ENCODE measurements at places on chromosomes 16 and 17.

- peak; percentile 66 for DNase-seq
These were observed 692 bp upstream of the SOCS1 start for GRCh38 chr16:11256661-11257130.

DNA sequence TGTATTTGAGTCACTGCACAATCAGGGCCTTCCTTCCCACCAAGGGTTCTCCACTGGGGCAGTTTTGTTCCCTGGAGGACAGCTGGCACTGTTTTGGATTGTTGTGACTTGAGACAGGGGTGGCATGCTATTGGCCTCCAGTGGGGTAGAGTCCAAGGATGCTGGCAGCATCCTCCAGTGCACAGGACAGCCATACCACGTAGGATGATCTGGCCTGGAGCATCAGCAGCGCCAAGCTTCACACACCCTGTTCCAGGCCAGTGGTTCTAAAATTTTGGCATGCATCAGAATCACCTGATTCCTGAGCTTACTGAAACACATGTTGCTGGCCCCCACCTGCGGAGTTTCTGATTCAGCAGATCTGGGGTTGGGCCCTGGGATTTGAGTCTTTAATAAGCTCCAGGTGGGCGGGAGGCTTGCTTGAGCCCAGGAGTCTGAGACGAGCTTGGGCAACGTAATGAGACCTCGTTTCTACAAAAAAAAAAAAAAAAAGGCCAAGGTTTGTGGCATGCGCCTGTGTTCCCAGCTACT, 83.2 kb downstream of the MGAT5B start:
- DNase-seq = no peak

- peak; percentile 42 for DNase-seq
These were observed 16.3 kb upstream of the BCAR1 start for GRCh38 chr16:75267631-75268264.

DNA sequence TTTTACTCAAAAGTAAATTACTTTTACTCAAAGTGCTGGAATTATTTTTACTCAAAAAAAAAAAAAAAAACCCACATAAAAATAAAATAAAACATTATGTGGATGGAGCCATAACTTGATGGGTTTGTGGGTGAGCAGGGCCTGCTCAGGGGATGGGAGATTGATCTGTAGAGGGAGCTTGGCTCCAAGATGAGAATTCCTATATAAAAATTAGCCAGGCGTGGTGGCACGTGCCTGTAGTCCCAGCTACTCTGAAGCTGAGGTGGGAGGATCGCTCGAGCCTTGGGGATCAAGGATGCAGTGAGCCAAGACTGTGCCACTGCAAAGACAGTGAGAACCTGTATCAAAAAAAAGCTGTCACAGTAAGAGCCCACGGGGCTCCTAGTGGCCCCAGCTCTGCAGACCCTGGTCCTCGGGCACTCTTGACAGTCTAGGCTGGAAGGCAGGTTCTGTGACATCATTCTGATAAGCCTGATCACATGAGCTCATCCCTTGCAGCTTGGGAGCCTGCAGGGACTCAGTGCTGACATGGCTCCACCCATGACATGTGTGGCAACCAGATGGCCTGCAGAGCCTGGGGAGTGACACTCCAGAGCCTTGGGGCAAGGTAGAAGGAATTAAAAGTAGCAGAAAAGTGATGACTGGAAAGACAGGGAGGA, 42.5 kb downstream of the ST3GAL2 start:
- DNase-seq = peak; percentile 57

GRCh38 chr16:52727849-52728248, 180.9 kb upstream of the TOX3 start:
- no peak for DNase-seq

DNA sequence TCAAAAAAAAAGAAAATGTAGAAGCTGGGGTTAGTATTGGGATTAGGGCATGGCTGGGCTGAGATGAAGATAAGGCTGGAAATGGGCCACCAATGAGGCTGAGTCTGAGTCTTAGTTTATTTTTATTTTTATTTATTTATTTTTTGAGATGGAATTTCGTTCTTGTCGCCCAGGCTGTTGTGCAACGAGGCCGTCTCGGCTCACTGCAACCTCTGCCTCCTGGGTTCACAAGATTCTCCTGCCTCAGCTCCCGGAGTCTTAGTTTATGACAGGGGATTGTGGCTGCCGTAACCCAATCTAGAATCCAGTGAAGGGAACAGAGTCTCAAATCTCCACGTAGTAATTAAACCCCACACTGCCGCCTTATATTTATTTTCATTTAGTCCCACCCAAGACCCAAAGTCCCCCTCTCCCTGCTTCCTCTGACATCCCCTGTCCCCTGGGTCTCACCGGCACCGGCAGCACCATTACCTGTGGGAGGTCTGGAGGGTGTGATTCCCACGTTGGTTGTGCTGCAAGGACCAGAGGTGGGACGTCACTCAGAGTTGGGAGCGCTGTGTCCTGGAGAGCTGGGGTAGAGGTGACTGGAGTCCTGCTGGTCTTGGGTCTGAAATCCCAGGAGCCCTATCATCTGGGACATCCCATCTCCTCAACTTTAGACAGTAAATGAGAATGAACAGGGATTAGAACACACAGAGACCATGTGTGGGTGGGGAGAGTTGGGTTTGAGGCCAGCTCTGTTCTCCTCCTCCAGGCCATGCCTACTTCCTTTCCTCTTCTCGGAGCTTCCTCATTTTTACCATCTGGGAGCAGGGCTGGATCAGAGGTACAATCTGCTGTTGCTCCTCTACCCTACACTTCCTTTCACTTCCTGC, at the start of gene CLEC10A:
TSS of gene CLEC10A (minus strand) at position 671 of the 875 bp plus-strand sequence. CDS start 1,439 bp downstream, outside the sequence.
- no peak for DNase-seq

DNA sequence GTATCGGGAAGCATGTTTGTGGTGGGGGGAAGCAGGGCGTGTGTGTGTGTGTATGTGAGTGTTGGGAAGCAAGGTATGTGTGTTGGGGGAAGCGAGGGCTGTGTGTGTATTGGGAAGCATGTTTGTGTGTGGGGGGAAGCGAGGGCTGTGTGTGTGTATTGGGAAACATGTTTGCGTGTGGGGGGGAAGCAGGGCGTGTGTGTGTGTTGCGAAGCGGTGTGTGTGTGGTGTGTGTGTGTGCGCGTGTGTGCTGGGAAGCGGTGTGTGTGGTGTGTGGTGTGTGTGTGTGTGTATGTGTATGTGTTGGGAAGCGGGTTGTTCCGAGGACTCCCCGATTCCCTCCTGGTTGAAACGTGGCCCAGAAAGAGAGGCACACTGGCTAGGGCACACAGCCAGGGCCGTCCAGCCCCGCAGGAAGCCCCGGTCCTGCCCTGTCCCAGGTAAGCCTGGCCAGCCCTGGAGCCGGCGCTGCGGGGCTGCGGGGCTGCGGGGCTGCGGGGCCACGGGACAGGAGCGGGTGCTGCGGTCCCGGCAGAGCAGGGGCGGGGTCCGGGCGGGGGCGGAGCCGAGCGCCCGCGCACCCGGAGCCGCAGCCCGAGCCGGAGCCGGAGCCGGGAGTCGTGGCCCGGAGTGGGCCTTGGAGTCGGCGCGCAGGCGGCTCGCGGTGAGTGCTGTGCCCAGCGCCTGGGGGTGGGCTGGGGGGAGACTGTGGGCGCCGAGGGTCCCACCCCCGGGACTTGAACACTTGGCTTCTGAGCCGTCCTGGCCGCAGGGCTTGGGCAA, at the start of gene NOD2:
TSS of gene NOD2 (plus strand) at position 608 of the 783 bp plus-strand sequence. CDS start 5,890 bp downstream, outside the sequence.
- peak; percentile 55 for DNase-seq

GRCh38 chr16:20874088-20874581, 26.0 kb downstream of the DCUN1D3 start:
- DNase-seq = no peak

DNA sequence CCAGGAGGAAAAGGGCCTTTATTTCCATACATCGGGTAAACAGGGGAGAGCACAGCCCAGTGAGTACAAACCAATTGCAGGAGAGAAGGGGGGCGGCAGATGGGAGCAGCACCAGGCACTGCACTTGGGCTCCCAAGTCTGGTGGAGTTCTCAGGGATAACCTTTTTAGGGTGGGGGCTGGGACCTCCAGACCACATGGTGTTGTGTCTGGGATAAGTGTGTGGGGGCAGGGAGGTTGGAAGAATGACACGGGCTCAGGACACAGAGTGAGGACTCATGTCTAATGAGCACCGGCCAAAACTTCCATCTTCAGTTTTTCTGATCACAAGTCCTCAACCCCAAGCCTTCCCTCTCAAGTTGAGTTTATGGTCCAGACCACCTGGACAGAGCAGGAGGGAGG, 30.6 kb downstream of the PIPOX start:
- DNase-seq = no peak

DNA sequence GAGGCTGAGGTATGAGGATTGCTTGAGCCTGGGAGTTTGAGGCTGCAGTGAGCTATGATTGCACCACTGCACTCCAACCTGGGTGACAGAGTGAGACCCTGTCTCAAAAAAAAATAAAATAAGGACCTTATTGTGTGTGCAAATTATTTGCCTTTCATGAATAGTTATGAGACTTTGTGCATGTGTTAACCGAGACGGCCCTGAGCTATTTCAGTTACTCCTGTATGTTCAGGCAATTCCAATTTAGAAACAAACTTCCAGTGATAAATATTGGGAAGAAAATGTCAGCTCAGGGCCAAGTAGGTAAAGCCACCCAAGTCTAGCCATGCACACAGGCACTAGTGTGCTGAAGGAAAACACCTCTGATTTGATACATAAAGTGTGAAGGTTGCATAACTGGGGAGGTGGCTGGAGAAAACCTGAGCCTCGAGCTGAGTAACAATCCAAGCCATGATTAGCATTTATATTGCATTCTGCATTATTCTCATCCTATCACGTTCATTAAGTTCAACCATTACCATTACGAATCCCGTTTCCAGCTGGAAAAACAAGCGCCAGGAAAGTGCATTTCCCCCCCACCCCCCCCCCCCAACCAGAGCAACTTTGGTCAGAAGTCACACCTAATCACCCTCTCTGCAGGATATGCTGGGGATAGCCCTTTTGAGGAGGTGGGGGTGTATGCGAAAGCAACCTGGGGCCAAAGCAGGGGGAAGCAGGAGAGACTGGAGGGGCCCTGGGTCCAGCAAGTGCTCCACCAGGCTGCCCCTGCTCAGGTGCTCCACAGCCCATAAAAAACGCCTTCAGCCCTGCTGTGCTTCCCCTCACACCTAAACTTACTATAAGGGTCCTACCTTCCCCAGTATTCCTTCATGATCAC, 18.6 kb upstream of the ENDOV start:
- no peak for DNase-seq

DNA sequence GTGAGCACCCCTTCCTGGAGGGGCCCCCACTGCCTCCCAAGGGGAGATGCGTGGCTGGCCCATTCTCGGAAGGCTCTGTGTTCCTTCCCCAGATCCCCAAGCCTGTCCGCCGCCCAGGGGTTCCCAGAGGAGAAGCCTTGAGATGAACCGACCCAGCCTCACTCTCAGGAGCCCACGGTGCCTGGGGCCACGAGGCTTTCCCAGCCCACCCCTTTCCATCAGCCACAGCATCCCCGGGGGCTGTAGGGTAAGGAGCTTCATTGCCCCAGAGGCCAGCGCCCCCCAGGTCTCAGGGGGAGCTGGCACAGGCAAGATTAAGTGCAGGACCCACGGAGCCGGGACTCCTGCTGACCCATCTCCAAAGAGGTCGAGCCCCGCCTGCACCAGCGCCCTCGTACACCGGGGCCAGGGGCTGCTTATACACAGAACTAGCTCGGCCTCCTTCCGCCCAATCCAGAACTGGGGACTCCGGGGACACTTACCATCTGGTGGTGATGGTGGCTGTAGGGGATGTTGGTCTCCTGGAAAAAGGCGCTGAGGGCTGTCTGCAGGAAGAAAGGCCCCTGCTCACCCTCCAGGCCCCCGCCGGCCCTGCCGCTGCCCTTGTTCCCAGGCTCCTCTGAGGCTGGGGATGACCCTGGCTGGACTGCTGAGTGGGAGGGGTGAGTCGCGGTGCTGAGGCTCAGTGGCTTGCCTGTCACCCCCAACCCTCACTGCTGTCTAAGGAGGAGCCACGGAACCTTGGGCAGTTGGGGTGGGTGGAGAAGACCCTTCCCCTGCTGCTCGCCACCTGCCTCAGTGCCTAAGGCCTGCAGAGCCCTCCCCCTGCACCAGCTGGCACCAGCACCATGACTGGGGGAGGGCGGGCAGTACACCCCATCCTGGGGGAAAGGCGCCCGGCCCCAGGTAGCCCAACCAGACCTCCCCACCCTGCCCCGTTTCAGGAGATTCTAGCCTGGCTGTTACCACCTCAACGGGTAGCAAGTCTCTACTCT, 4.4 kb downstream of the UBALD1 start:
- no peak for DNase-seq

- peak; percentile 69 for DNase-seq
These were observed 15.8 kb downstream of the COPRS start for GRCh38 chr17:31843070-31843745.

DNA sequence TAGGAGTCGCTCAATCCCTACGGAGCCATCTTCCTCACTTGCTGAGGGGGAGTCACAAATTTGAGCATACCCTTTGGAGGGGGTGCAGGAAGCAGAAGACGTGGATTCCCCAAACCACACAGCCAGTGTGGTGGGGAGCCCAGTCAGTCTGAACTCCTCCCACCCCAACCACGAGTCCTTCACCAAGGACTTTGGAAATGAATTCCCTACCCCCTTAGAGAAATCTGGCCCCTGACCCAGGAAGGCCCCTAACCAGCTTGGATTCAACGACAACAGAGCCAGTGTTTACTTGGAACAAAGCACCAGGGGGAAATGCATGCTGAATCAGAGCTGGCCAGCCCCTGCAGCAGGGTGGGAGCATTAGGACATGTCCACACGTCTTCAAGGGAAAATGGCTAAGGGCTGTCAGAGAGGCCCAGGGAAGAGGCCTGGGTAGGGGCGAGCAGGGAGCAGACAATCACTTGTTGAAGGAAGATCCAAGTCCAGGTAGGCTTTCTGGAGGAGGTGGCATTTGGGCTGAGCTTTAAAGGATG, 5.5 kb upstream of the TMEM92 start:
- DNase-seq = no peak

GRCh38 chr17:42676424-42677011, at the start of gene PLEKHH3:
TSS of gene PLEKHH3 (minus strand) at chr17:42676994. CDS start at chr17:42676563, 431 bp downstream.
- DNase-seq = no peak

GRCh38 chr17:63798572-63799106, 24.7 kb downstream of the DDX42 start:
- no peak for DNase-seq

DNA sequence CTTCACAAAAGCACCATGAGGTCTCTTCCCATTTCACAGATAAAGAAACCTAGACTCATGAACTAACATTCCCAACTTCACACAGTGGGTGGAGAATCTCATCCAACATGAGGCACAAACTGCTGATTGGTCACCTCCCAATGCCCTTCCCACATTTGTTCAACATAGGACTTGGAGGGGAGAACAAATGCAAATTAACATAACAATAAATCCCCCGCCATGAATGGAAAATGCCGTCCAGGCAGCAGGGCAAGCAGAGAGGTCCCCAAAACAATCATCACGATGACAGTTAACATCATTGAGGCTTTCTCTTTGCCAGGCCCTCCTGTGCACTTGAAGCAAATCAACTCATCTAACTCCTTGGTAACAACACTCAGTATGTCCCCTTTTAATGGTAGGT, 185.3 kb downstream of the TMEM132E start:
- DNase-seq = no peak

GRCh38 chr16:87483481-87483880, 9.3 kb downstream of the ZCCHC14 start:
- DNase-seq = no peak

DNA sequence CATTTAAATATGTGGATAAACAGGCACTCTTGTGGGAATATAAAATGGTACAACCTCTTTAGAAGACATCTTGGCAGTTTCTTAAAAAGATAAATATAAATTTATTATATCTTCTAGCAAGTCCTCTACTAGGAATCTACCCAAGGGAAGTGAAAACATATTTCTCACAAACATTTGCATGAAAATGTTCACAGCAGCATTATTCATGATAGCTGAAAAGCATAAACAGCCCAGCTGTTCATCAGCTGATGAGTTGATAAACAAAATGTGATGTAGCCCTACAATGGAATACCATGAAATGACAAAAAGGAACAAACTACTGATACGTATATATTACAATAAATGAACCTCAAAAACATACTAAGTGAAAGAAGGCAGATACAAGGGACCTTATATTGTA, 12.0 kb downstream of the DGKE start:
- no peak for DNase-seq

- DNase-seq = no peak
These were observed 52.0 kb upstream of the ACSM2B start for GRCh38 chr16:20628213-20628612.
